ENCODE measurements at places on chromosomes 5 and 9. TPM values are rescaled to one million over a fixed set of nuclear protein-coding genes. Genes with fewer than 3 reads are reported as not detected.

DNA sequence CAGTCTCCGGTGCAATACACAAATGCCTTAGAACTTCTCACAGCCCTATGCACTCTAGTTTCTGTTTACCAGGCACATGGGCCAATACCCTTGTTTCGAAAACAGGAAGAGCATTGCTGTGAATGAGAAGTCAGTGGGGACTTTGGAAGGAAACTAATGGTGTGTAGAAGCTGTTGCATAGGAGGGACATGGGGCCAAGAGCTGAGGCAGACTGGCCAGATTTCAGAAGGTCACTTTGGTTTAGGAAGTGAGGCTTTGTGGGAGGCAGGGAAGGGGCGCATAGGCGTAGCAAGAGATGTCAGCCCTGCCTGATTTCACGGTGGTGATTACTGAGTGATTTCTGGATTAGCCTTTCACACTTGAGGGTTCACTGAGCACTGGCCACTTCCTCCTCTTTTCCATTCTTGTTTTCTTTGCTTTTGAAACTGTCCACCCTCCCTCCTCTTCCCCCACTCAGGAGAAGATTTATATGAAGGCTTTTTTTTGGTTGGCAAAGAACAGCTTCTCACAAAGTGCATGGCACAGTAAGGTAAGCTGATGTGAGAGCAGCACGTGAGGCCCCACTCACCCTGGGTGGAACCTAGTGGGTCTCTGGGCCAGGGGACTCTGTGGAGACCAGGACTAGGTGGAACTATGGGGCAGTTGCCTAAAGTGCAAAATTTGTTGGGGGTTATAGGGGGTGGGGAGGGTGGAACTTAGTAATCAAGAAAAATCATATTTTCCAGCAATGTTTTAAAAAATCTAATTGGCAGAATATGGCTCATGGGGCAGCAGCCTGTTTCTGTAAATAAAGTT is 6.1 kb upstream of the TMEM252 start:
- DNase-seq = peak; percentile 79

DNA sequence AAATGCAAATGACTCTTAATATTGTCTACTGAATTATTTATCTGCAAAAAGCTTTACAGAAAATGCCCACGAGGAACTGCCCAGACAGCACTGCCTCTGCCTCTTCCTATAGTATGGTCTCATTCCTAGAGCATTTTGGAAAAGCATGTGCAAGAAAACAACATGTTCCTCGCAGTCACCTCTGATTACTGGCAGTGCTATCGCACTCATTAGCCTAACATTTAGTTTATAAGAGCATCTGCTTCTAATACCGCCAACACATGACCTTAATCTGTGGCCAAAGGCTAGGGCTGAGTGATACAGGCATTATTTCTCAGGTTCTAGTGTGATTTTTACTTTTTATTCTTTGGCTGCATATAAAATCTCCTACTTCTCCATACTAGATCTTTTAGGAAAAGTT is 259.2 kb downstream of the FBXL17 start:
- DNase-seq = no peak

- no peak for DNase-seq
Observed at GRCh38 chr5:74275171-74275992, 365.1 kb downstream of the ENC1 start.

DNA sequence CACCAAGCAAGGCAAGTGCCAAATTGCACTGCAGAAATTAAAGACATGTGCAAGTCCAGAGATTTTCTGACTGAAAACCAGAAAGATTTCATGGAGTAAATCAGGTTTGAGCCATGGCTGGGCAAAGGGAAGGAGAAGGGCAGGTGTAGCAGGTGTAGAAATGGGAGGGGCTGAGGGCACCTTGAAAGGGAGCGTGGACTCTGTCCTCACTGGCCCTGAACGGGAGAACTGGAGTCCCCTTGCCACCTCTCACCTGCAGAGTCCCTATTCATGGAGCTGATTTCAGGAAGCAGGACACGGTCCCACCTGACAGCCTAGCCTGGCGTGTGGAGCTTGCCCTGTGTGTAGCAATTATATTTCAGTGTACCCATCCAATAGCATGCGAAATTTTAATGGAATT is 46.3 kb downstream of the UBE2QL1 start:
- DNase-seq = no peak

DNA sequence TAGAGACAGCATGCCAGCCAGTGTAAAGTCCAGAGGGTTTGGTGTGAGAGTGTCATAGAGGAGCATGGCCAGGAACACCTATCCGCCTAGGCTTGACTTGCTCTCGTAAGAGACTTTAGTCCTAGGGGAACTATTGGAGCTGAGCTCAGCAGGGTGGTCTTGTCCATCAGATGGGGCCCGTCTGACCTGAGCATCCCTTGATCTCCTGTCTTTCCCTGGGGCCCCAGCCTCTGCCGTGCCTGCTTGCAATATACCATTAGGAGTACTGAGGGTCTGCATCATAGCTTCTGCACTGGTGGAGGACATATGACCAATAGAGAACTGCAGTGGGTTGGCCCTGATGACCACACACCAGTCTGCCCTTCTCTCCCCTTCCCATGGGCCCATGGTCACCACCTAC is 251.0 kb downstream of the TUSC1 start:
- DNase-seq = no peak

OSMR gene
- 7.9 TPM for polyA plus RNA-seq

SPINK5 gene
- polyA plus RNA-seq = 0.50 TPM

UBE2QL1 gene
- 0.95 TPM for polyA plus RNA-seq

All from renal cortex interstitium (tissue), 15 donors.